A549 treated with RU486 at 1 μM for 4 hours (cell line): ENCODE measurements at places on chromosomes 11 and 22. TPM values are rescaled to one million over a fixed set of nuclear protein-coding genes. Genes with fewer than 3 reads are reported as not detected.

IL10RA gene
- total RNA-seq = 0.05 TPM in 1 of 5 replicates, not detected in the others

OR52E8 gene
- not detected in 5 replicates for total RNA-seq

ROBO3 gene
- total RNA-seq = 2.3 to 3.2 TPM (median 2.7 TPM) in 5 replicates

NDUFS8 gene
- total RNA-seq = 266 to 400 TPM (median 378 TPM) in 5 replicates

DEUP1 gene
- not detected in 5 replicates for total RNA-seq

TAF10 gene
- 178 to 317 TPM (median 217 TPM) in 5 replicates for total RNA-seq

AQP11 gene
- total RNA-seq = 1.5 to 3.3 TPM (median 2.6 TPM) in 5 replicates

CDC45 gene
- 22.2 to 29.4 TPM (median 24.1 TPM) in 5 replicates for total RNA-seq

CCDC81 gene
- total RNA-seq = 0.09 to 0.43 TPM (median 0.29 TPM) in 5 replicates

MUC6 gene
- total RNA-seq = 0.01 TPM in 2 of 5 replicates, not detected in the others

SHISAL1 gene
- total RNA-seq = 5.6 to 7.0 TPM (median 6.4 TPM) in 5 replicates

P2RX3 gene
- total RNA-seq = 0.13 to 0.24 TPM (median 0.16 TPM) in 5 replicates
